ENCODE measurements at places on chromosomes 11 and 22. TPM values are rescaled to one million over a fixed set of nuclear protein-coding genes. Genes with fewer than 3 reads are reported as not detected.
A peak's percentile ranks its signal among the peaks of the same experiment; 100 is the strongest.

DNA sequence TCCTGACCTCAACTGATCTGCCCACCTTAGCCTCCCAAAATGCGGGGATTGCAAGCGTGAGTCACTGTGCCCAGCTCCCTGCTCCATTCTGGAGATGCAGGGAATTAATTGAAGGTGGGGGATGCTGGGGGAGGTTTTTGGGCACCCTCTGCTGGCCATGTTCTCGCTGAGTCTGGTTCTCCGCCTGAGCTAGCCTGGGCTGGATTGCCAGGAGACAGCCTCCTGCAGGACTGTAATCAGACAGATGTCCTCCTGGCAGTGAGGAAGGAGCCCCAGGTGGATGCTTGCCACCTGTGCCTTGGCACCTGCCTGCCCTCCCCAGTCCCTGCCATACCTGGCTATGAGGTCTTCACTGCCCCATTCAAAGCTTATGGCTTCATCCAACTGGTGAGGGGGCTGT lies 5.4 kb downstream of the MTFP1 start:
- DNase-seq: no peak
- no peak overlapping the region for H3K27ac ChIP-seq
- H3K4me3 ChIP-seq: no peak overlapping the region
- H3K4me1 ChIP-seq: peaks cover 30% of the 10 kb centered on the region
- no peaks in the 10 kb centered on the region for H3K27me3 ChIP-seq
- no peaks in the 10 kb centered on the region for H3K36me3 ChIP-seq

DNA sequence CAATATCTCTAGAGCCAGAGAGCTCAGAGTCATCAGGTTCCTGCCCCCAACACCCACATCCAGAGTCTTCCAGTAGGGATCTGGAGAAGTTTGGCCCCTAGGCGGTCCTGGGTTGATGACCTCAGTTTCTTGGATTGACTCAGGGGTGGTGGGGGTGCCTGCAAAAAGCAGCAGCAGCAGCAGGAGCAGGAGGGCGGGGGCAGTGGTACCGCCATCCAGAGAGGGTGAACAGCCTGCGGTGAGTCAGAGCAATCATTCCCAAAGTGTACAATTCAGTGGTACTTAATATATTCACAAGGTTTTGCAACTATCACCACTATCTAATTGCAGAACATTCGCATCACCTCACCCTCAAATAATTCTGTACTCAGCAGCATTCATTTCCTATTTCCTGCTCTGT lies 9.9 kb upstream of the SEC14L3 start:
- no peak overlapping the region for H3K4me3 ChIP-seq
- H3K27me3 ChIP-seq: no peaks in the 10 kb centered on the region
- no peaks in the 10 kb centered on the region for H3K36me3 ChIP-seq
- H3K27ac ChIP-seq: no peak overlapping the region
- H3K4me1 ChIP-seq: peaks cover 6% of the 10 kb centered on the region

DNA sequence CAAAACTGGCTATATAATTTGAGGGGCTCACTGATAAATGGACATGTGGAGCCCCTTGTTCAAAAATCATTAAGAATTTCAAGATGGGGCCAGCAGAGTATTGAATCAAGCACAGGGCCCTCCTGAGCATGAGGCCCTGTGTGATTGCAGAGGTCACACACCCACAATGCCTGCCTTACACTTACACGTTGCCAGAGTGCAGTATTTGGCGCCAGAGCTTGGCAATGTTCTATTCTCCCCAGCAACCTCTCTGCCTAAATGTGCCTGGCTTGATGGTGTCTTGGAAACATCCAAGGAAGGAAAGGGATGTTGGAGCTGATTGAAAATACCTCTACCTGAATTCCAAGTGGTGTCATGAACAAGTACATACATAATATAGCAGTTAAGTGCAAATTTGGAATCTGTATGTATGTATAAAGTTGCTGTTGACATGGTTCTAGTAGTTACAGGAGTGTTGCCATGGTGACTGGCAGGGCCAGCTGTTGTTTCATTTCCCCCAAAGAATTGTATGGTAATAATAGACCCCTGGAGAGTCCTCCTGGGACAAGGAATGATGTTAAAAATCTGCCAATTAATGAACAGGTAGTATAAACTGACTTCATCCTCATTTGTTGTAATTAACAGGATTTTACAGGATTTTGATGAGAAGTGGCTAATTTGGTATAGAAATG lies 205.7 kb upstream of the NAV2 start:
- H3K27me3 ChIP-seq: no peaks in the 10 kb centered on the region
- H3K27ac ChIP-seq: peak overlapping the region; percentile 66
- H3K36me3 ChIP-seq: no peaks in the 10 kb centered on the region
- no peak overlapping the region for H3K4me3 ChIP-seq

DNA sequence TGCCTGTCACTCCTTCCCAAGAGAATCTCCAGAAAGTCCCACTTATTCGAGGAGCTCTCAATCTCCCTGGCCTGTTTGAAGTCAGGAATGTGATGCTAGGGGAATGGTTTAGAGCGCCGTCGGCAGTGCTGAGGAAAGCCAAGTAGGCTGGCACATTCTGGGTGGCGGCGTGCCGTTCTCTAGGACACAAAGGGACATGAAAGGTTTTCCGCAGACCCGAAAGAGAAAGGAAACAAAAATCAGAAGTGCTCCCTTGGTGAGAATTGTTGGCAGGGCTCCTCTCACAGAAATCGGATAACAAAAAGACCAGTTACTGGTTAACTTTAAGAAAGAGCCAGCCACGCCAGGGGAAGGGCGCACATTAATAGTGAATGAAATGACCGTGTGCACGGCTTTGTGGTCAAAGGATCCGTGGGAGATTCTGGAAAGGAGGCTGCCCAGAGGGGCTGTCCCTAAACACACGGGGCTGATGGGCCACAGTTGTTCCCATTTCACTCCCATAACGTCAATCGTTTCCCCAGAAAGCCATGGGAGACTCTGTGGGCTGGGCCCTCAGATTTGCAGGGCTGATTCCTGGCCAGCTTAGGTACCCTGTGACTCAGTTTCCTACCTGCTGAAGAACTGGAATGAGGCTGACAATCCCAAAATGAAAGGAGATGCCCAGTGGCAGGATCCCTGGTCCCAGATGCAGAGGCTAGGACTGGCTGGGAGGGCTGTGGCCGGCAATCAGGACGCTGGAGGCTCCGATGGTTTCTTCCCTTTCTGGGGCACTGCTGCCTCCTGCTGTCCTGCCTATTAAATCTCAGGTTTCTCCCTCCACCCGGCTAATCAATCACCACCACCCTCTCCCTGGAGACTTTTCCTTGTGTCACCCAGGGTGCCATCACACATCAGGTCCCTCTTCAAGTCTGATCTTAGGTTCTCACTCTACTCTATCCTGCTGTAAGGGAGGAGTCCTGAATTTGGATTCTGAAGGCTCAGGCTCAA lies 82.3 kb downstream of the RCN1 start:
- peaks cover 7% of the 10 kb centered on the region for H3K27me3 ChIP-seq
- H3K4me3 ChIP-seq: no peak overlapping the region
- peaks cover 4% of the 10 kb centered on the region for H3K4me1 ChIP-seq
- no peaks in the 10 kb centered on the region for H3K36me3 ChIP-seq
- H3K27ac ChIP-seq: no peak overlapping the region
- peak; percentile 45 for DNase-seq

- no peak for DNase-seq
- no peaks in the 10 kb centered on the region for H3K36me3 ChIP-seq
- peak overlapping the region; percentile 18 for H3K4me3 ChIP-seq
- peak overlapping the region; percentile 97 for H3K27ac ChIP-seq
- peaks cover 16% of the 10 kb centered on the region for H3K4me1 ChIP-seq
Observed at GRCh38 chr22:46815896-46816731, 53.7 kb downstream of the TBC1D22A start.

DNA sequence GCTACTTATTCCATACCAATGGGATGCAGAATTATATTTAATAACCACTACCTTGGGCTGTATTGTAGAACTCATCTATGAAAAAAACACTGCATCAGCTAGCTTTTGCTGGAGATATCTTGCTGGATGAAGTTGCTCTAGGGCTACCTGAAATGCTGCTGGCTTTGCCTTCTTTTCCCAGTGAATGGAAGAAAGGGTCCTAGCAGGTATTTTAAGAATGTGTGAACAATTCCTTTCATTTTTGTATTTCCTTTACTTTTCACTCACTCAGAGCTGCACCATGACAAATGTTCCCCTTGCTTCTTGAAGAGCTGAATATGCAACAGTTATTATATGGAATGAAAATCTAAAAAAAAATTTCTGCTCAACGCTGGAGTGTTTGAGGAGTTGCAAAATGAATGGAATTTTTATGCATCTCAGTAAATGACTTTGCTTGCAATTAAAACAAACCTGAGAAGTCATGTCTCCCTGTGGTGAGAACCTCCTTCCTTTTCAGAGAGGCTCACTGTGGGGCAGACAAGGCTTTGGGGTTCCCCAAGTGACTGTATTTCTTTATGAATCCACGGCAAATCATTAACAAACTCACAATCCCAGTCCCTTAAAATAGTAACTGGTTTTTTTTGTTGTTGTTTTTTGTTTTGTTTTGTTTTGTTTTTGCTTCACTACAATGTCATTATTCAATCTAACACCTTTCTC lies 566.8 kb upstream of the KIRREL3 start:
- no peaks in the 10 kb centered on the region for H3K27me3 ChIP-seq
- no peaks in the 10 kb centered on the region for H3K4me1 ChIP-seq
- no peaks in the 10 kb centered on the region for H3K36me3 ChIP-seq
- no peak overlapping the region for H3K27ac ChIP-seq
- H3K4me3 ChIP-seq: no peak overlapping the region
- no peak for DNase-seq

- H3K4me1 ChIP-seq: no peaks in the 10 kb centered on the region
- H3K27me3 ChIP-seq: no peaks in the 10 kb centered on the region
- H3K36me3 ChIP-seq: no peaks in the 10 kb centered on the region
- DNase-seq: no peak
Observed at GRCh38 chr11:60183591-60184205, 815 bp upstream of the MS4A6A start.

GRCh38 chr22:36442506-36443197 lies 38.8 kb downstream of the TXN2 start:
- no peaks in the 10 kb centered on the region for H3K36me3 ChIP-seq
- H3K4me3 ChIP-seq: no peak overlapping the region
- H3K4me1 ChIP-seq: no peaks in the 10 kb centered on the region
- no peaks in the 10 kb centered on the region for H3K27me3 ChIP-seq

DNA sequence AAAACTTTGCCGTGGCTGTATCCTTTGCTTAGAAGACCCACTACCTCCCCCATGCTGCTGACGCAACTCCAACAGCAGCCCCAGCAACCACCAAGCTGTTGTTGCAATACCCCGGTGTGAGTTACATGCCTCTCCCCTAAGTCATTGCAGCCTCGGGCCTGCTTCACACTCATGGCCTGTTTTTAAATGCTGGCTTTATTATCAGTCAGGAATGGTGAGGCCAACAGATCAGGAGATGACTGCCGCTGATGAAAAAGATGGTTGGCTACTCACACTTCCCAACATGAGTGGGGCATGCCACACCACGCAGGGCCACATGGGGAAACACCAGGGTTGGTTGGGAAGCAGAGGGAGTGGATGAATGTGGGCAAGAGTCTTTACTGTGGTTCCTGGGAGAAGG lies 171.5 kb upstream of the SYT13 start:
- H3K4me1 ChIP-seq: no peaks in the 10 kb centered on the region
- no peak for DNase-seq
- no peak overlapping the region for H3K4me3 ChIP-seq
- no peaks in the 10 kb centered on the region for H3K27me3 ChIP-seq
- no peak overlapping the region for H3K27ac ChIP-seq

GRCh38 chr11:99351624-99352023 lies 330.9 kb downstream of the CNTN5 start:
- no peaks in the 10 kb centered on the region for H3K27me3 ChIP-seq
- H3K4me3 ChIP-seq: no peak overlapping the region
- no peaks in the 10 kb centered on the region for H3K4me1 ChIP-seq
- DNase-seq: no peak
- no peak overlapping the region for H3K27ac ChIP-seq

DNA sequence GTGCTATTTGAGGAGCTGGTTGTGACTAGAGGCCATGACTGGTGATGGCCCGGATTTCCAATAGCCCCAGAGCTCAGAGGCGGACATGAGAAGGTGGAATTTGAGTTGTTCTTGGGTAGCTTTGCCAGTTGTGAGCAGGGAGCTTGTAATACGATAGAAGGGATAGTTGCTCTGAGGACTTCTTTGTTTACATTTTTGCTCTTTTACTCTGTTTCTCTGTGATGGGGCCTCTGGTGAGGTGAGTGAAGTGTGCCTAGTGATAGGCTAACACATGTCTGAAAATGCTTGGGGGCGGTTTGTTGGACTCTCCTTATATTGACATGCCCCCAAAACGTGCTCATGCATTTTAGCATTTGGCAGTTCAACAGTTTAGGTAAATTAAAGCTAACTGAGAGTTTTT lies 365.1 kb downstream of the DDX10 start:
- no peak for DNase-seq
- H3K27me3 ChIP-seq: no peaks in the 10 kb centered on the region
- no peaks in the 10 kb centered on the region for H3K36me3 ChIP-seq
- no peak overlapping the region for H3K4me3 ChIP-seq

DNA sequence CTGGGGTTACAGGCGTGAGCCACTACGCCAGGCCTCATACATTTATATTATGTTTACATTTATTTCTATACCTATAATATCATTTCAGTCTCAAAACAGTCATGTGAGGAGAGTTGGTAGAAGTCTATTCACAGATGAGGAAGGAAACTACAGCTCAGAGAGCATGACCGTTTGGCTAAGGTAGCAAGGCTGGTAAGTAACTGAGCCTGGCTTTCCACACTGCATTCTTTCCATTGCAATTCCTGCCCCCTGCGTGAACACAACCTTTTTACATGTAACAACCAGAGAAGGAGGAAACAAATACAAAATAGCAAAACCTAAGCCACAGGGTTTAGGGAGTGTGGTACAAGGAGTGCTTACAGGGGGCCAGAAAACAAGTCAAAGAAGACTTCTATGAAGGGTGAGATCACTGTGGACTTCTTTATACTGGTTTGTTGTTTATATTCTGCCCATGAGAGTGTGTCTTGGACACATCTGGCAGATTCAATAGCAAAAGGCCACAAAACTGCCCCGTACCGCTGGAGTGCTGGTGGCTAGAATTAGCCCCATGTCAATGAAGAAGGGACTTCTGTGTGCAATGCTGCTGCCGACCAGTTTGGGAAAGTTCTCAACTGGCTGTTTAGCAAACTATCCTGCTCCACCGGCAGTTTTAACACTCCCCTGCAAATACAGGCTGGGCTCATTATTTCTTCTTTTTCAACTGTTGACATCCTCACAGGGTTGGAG lies 19.0 kb downstream of the MICAL3 start:
- H3K27ac ChIP-seq: no peak overlapping the region
- no peaks in the 10 kb centered on the region for H3K27me3 ChIP-seq
- H3K4me3 ChIP-seq: no peak overlapping the region

GRCh38 chr22:40367342-40367741 lies 3.1 kb upstream of the SGSM3 start:
- H3K4me3 ChIP-seq: no peak overlapping the region
- no peak overlapping the region for H3K27ac ChIP-seq
- DNase-seq: no peak
- peaks cover 13% of the 10 kb centered on the region for H3K36me3 ChIP-seq
- H3K27me3 ChIP-seq: no peaks in the 10 kb centered on the region

GRCh38 chr22:43302531-43303041 lies 40.6 kb downstream of the SCUBE1 start:
- H3K27ac ChIP-seq: no peak overlapping the region
- no peak overlapping the region for H3K4me3 ChIP-seq
- no peaks in the 10 kb centered on the region for H3K27me3 ChIP-seq
- H3K4me1 ChIP-seq: peaks cover 9% of the 10 kb centered on the region
- H3K36me3 ChIP-seq: no peaks in the 10 kb centered on the region

- peaks cover 18% of the 10 kb centered on the region for H3K4me1 ChIP-seq
Observed at GRCh38 chr11:16777613-16777975, 39.1 kb downstream of the C11orf58 start.

Gene LARGE2
- 1.3 TPM for total RNA-seq

Gene PATE3
- total RNA-seq: not detected

Gene INPP5J
- 0.17 TPM for total RNA-seq

Gene AQP11
- total RNA-seq: 9.7 TPM

Gene LDLRAD3
- total RNA-seq: 0.75 TPM

Gene TMEM191C
- total RNA-seq: 1.8 TPM

Gene MRGPRE
- not detected for total RNA-seq

Gene SHANK3
- 10.0 TPM for total RNA-seq

Gene OR51B2
- total RNA-seq: 0.37 TPM

All from liver (tissue), 10 donors.